Stimulated activated CD4-positive, alpha-beta T cell treated with anti-CD3 and anti-CD28 coated beads, TNF-alpha, amount 100 ng/mL, for 4 hours (primary cell): ENCODE measurements at places on chromosomes 2 and 18.

DNA sequence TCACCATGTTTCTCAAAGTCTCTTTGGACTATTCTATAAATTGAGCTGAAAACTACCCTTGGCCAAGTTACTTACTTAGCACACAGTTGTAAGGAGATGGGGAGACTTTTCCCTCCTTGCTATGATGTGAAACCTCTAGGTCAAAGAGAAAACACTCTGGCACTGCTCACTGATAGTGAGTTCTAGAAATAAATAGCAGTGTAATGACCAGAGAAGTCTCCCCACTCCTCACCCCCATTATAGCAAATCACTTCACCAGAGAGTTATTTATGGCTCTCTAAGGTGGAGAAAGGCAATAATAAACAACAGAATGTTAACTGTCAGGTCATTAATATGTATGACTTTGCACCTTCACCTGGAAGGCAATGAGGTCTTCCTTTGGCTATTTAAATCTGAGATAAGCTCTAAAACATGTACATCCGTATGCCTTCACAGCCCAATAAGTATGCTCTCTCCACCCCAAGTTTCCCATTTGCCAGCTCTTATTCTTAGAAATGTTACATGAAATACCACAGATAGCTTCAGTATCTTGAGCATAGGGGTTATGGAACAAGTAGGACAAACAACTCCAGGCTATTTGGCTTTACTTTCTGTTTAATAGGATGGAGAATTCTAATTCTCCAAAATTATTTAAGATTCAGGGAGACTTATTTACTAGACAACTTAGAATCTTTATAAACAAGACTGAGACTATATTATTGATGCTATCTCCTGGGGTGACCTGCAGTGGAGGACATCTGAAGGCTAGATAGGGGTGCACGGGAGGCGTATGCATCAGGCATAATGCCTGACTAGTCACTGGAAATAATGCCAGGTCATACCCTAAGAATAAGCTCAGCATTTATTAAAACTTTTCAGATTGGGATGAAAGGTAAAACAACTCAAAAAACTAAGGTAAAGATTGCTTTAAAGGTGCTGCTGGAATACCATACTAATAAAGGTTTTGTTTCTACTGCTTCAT lies 65.3 kb upstream of the DTNB start:
- no peak for DNase-seq

DNA sequence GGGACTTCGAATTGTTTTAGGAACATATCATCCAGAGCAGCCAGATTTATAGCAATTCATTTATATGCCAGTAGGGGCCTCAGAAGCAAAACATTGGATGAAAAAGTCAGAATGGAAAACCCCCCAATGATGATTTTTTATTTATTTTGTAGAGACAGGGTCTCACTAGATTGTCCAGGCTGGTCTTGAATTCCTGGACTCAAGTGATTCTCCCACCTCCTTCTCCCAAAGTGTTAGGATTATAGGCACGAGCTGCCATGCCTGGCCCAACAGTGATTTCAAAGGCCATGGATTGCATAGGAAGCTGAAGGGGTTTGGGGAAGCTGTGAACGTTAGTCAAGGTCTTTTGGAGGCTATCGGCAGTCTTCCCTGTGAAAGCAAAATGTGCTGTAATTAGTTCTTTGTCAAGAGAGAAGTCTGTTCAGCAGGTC lies 21.9 kb upstream of the MCFD2 start:
- no peak for DNase-seq

DNA sequence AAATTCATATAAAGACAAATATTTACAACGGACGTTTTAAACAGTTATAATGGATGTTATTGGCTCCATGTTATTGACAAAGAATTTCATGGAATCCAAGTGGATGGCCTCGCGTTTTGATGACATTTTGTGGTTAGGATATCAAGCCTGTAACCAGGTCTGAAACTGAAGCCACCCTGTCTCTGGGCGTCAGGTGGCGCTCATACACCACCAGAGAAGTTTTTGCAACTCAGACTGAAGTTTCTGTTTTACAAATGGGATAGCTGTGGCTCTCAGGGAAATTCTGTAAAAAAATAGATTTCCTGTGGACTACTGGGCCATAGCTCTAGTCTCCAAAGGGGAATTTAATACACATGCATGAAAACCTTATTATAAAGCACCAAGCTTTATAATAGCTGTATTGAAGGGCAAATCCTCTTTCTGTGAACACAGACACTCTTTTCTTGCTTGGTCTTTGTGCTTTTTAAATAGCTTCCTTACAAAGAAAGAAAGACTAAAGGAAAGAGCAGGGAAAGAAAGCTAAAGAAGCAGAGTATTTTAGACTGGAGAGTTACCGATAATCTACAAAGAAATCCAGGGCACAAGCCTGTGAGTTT lies 86.7 kb downstream of the C18orf54 start:
- DNase-seq = peak; percentile 3

GRCh38 chr2:102442967-102443828 lies 20.2 kb downstream of the IL18RAP start:
- peak; percentile 13 for DNase-seq

DNA sequence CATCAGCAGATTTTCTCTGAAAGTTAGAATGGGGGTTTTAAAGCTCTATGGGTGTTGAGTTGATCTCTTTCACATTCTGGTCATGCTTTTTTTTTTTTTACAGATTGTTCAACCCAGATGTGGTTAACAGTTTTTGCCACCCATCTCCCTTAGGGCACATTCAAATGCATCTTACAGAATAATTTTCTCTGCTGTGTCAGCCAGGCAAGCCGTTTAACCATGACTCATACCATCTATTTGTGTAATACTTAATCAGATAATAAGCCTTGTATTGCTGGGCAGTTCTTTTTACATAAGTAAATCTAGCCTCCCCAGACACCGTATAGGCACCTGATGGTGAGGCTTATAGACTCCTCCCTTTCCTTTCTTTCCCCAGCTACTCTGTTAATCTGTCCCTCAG lies 62.0 kb downstream of the TGIF1 start:
- no peak for DNase-seq

DNA sequence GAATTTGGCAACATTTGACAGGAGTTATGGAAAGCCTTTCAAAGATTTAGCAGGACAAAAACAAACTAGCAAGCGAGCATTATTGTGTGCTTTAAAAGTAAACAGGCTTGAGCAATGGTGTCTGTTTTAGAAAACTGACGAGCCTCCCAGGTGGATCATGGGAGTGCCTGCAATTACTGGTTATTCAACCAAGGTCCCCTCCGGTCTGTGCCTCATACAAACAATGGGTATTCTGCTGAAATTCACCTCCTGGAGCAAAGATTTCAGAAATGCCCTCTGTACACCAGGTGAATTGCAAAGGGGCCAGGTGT lies 22.4 kb downstream of the RTP5 start:
- no peak for DNase-seq

DNA sequence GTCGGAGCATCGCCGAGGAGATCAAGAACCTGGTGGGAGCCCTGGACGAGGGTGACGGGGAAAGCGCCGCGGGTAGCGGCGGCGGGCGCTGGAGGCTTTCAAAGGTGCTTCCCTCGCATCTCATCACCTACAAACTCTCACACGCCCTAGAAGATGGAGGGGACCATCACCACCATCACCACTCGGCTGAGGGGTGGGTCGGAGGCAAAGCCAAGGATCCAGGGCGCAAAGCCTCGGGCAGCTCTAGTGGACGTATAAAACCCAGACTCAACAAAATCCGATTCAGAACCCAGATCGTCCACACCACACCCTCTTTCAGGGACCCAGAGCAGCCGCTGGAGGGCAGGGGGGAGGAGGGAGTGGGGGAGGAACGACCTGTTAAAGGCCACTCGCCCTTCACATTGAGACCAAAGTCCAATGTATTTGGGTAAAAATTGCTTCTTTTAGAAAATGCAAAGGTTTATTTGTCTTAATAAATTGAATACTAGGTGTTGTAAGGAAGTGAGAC lies 1.5 kb downstream of the SOWAHC start:
- no peak for DNase-seq

DNA sequence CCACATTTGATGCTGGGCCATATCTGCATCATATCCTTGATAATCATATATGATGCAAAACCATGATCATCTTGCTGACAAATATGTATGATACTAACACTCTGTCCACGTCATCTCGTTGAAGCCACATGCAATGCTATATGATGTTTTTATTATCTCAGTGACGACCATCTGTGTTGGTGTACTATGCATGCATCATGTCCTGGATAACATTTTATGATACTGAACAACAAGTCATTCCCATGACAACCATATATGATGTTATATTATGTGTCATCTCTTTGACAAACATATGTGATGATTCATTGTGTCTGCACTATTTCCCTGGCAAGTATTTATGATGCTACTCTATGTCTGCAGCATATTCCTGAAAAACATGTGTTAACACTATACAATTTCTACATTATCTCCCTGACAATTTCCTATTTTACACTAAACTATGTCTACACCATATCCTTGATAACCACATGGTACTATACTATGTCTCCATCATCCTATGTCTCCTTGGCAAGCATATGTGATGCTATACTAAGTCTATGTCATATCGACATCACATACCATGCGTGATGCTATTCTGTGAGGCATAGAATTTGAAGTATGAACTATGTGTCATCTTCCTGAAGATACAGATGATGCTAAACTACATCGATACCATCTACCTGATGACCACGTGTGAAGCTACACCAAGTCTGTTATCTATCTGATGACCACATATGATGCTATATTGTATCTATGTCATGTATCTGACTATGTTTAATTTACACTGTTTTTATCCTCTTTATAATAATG lies 37.0 kb downstream of the DAW1 start:
- DNase-seq = no peak

- DNase-seq = no peak
Measured at GRCh38 chr2:64380853-64381527, 73.0 kb upstream of the LGALSL start.

GRCh38 chr2:226308323-226308680 lies 491.3 kb downstream of the IRS1 start:
- no peak for DNase-seq

GRCh38 chr2:107111623-107112022 lies 225.7 kb upstream of the ST6GAL2 start:
- no peak for DNase-seq

DNA sequence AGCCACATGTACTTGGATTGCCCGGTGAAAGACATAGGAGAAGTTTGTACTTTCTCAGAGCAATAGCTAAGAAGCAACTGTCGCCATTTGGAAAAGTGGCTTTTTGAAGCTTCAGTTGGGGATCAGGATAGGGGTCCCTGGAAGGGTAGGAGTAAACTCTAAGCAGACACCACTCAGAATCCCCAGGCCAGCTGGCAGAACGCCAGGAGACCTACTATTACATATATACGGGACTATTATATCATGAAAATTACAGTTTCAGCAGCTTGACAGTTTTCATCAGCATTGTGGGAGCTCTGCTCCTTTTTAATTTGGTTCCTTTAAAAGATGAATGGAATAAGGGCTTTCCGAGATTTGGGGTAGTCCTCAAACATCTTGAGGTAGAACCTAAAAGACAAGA lies 54.9 kb downstream of the SRD5A2 start:
- no peak for DNase-seq

DNA sequence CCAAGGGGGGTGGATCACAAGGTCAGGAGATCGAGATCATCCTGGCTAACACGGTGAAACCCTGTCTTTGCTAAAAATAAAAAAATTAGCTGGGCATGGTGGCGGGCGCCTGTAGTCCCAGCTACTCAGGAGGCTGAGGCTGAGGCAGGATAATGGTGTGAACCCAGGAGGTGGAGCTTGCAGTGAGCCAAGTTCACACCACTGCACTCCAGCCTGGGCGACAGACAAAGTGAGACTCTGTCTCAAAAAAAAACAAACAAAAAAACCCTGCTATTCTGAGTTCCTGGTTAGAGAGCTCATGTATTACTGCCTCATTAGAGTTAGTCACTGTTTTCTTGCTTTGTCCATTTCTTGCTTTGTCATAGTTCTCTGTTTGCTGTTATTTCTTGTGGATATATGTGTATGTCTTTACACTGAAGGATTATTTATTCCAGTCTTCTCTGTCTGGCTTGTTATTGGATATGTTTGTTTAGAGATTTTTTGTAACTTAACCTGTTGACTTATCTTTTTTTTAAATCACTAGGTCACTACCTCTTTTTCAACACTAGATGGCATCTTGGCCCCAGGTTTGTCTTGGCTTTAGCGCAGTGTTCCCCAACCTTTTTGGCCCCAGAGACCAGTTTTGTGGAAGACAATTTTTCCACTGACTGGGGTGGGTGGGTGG lies 17.0 kb downstream of the TTLL4 start:
- no peak for DNase-seq

DNA sequence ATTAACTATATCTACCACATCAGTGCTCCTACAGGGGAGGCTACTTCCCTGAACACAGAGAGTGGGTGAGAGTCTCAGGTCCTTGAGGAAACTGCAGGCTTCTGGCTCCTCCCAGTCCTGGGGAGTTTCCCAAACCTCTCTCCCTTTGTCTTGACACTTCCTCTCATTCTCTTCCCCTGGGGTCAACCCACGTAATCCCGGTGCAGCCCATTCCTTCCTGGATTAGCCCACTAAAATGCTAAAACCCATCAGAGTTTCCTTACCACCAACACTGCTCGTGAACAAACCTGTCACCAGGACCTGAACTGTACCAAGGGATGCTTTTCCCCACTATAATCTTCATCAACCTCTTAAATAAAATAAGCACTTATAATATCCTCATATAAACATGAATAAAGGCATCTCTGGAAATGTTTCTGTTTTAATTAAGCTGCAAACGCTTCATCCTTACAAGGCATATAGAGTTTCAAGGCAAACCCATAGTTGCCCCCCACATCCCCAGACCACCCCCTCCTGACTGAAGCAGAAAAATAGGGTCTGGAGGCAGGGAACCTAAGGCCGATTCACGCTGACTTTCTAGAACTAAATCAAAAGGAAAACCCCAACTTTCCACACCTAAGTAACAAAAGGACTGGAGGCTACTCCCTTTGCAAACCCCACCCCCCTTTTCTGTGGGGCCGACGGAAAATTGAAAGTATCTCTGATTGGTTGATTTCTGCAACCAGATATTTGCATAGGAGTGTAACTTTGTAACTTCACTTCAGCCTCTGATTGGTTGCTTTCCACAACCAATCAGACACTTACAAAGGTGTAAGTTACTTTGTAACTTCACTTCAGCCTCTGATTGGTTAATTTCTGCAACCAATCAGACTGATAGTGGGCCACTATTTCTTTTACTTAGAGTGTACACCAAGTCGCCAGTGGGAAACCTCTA lies 19.0 kb downstream of the TMSB10 start:
- DNase-seq = no peak

DNA sequence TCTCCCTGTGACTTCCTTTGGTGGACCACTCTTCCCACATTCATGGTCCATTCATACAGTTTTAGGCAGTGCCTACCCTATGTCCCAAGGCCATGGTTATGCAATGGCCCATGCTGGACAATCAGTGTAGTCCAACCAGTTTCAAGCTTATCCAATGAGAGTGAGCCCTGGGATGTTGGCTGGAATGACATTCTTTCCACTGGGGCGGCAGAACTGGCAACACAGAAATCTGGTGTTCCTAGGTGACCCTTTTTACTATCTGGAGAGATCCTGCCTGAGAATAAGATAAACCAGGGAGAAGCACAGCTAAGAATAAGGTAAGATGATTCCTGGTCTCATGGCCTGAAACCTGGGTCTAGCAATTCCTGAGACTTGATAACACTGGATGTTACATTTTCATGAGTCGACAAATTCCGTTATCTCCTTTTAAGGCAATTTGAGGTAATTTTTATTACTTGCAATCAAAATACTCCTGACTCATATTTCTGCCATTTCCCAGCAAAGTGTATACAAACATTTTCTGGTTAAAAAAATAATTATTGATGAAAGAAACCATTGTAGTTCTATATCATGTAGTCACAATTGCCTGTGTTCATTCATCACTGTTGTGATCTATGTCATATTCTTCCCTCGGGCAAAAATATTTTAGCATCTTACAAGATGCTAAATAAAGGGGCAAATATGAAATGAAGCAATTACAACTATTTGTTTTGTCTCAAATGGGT lies 271.5 kb upstream of the LYPD1 start:
- DNase-seq = no peak

- DNase-seq = no peak
Measured at GRCh38 chr2:232374356-232374755, 4.2 kb upstream of the ALPP start.
